ENCODE measurements at places on chromosomes 3 and 15.

DNA sequence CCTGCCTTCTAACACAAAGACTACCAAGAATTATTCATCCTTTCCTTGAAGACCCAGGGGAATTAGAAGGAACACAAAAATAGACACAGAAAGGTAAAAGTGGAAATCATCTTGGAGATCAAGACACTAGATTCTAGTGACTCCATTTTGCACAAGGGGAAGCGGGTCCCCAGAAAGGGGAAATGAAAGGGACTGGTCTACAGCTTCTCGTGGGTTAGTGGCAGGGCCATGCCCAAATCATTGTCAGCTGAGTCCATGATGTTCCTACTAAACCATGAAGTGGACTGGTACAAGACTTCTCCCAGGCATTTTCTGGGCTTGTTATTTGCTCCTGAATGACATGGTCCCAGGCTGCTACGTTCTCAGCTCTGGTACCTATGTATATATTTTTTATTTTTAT lies 230.7 kb upstream of the TPRG1 start:
- no peak for DNase-seq

- DNase-seq = no peak
These were observed 85.0 kb upstream of the UBP1 start for GRCh38 chr3:33525232-33525631.

DNA sequence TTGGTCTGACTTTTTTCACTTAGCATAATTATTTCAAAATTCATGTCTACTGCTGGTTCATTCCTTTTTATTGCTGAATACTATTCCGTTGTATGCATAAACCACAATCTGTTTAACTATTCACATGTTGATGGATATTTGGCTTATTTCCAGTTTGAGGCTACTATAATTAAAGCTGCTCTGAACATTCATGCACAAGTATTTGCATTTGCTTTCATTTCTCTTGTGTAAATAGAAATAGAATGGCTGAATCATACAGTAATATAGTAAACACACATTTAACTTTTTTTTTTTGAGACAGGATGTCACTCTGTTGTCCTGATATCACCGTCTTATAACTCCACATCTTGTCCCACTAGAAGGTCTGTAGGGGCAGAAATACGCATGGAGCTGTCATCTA lies 57.3 kb downstream of the NMNAT3 start:
- DNase-seq = no peak

GRCh38 chr3:196502775-196503195 lies 783 bp downstream of the RNF168 start:
- peak; percentile 59 for DNase-seq

GRCh38 chr3:107816107-107816506 lies 274.7 kb downstream of the CD47 start:
- DNase-seq = no peak

DNA sequence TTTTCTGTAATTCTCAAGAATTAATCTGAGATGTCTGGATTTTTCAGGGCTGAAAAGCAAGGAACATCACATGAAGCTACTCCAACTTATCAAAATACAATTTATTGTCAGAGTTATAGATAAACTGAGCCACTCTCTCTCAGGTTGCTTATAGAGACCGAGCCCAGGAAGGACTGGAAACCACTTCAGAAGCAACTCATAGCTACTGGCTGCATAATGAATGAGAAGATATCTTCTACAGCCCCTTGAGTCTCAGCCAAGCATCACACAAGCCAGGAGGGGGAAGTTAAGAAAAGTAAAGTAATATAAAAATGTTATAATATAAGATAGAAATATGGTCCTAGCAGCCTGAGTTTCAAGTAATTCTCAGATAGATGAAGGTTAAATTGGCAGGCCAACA lies 186.0 kb downstream of the TNIK start:
- DNase-seq = no peak

DNA sequence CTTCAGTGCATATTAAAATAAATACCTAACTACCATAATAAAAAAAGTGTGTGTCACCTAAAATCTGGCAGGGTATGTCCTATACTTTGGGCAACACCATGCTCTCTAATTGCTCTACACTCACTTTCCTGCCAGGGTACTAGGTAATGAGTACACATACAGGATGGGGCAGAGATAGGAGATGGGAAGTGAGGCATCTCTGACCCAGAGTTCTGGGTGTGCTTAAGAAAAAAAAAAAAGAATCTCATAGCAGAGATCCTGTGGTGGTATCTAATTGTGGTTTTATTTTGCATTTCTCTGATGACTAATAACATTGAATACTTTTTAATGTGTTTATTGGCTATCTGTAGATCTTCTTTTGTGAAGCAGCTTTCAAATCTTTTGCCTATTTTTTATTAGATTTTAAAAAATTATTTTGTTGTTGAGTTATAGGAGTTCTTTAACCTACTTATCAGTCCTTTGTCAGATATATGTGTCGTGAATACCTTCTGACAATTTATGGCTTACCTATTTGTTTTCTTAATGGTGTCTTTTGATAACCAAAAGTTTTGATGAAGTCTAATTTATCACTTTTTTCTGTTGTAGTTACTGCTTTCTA lies 48.0 kb downstream of the EEFSEC start:
- no peak for DNase-seq

GRCh38 chr3:195274259-195274966 lies 3.5 kb upstream of the XXYLT1 start:
- DNase-seq = no peak

GRCh38 chr3:100796556-100796955 lies 87.3 kb downstream of the TFG start:
- no peak for DNase-seq

GRCh38 chr3:36814066-36814717 lies 49.8 kb upstream of the DCLK3 start:
- DNase-seq = no peak

GRCh38 chr15:65832549-65833364 lies 36.5 kb upstream of the RAB11A start:
- peak; percentile 12 for DNase-seq

- no peak for DNase-seq
These were observed 117.5 kb downstream of the EDEM1 start for GRCh38 chr3:5304789-5305683.

DNA sequence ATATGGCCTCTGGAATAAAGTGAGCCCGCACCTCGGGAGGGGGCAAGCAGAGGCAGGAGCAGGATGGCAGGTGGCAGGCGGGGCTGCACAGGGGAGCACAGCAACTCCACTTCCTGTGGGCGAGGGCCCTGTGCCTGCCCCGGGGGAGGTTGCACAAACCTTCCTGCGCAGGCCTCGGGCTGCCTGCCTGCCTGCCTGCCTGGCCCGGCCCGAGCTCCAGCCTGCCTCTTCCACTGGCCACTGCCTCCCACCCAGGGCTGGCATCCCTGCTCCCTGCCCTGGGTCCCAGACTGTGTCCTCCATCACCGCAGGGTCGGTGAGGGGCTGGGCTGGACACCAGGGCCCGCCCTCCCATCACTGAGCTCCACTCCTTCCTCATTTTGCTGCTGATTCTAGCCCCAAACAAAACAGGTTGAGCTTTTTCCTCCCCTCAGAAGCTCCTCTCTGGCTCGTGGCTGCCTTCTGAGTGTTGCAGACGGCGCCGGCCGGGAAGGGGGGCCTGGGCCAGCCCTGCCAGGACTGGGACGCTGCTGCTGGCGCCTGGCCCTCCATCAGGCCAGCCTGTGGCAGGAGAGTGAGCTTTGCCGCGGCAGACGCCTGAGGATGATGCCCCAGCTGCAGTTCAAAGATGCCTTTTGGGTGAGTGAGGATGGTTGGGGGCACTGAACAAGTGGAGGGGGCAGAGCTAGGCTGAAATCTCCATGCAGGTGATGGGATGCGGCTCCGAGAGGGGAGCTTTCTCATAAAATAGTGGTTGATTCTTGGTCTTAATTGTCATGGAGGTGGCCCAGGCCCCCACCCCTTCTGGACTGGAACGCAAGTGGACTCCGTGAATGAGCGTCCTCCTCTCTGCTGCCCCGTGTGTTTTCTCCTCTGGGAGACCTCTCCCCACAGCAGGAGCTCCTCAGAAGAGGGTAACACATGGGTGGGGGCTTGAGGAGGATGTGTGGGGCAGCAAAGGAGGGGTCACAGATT lies at the start of gene PSTPIP1:
Gene PSTPIP1, plus strand, starts transcription at position 156 of the 975 bp plus-strand sequence. Its CDS starts 448 bp downstream, at position 604.
- DNase-seq = peak; percentile 87

All from T-helper 1 cell (primary cell).